ENCODE measurements at places on chromosomes 3 and 15. TPM values are rescaled to one million over a fixed set of nuclear protein-coding genes. Genes with fewer than 3 reads are reported as not detected.

STRIT1 gene
- total RNA-seq, result not detected

PLA2G4D gene
- not detected for total RNA-seq

ATP13A5 gene
- not detected for total RNA-seq

SKOR1 gene
- not detected for total RNA-seq

GABRB3 gene
- total RNA-seq, result 47.9 TPM

TGFBR2 gene
- 39.9 TPM for total RNA-seq

DAG1 gene
- 84.3 TPM for total RNA-seq

NRG4 gene
- total RNA-seq, result 0.18 TPM

ALDH1A2 gene
- total RNA-seq, result 1.7 TPM

MESP2 gene
- not detected for total RNA-seq

KY gene
- not detected for total RNA-seq

SLC12A1 gene
- total RNA-seq, result not detected

HRG gene
- not detected for total RNA-seq

TMEM207 gene
- not detected for total RNA-seq

GP5 gene
- total RNA-seq, result not detected

VPS33B gene
- 12.0 TPM for total RNA-seq

H1-8 gene
- not detected for total RNA-seq

IQSEC1 gene
- 29.5 TPM for total RNA-seq

CNTN3 gene
- 0.50 TPM for total RNA-seq

ZNF860 gene
- 3.7 TPM for total RNA-seq

USF3 gene
- total RNA-seq, result 11.8 TPM

HGD gene
- not detected for total RNA-seq

RBMS3 gene
- total RNA-seq, result 32.3 TPM

GALNT15 gene
- 0.95 TPM for total RNA-seq

SNURF gene
- 23.6 TPM for total RNA-seq

ACY1 gene
- 21.1 TPM for total RNA-seq

GOLGA8T gene
- total RNA-seq, result 0.32 TPM

AVEN gene
- 33.7 TPM for total RNA-seq

SLC51B gene
- not detected for total RNA-seq

FGF7 gene
- 0.26 TPM for total RNA-seq

ATP8B4 gene
- total RNA-seq, result 0.23 TPM

MGLL gene
- total RNA-seq, result 24.5 TPM

PIGZ gene
- 0.54 TPM for total RNA-seq

MEIS2 gene
- total RNA-seq, result 30.9 TPM

DGKG gene
- total RNA-seq, result 0.64 TPM

C3orf49 gene
- total RNA-seq, result not detected

HCLS1 gene
- 1.0 TPM for total RNA-seq

ALDH1A3 gene
- 0.55 TPM for total RNA-seq

PARL gene
- 64.7 TPM for total RNA-seq

ITGB5 gene
- 139 TPM for total RNA-seq
